ENCODE measurements at places on chromosomes 13 and 19. TPM values are rescaled to one million over a fixed set of nuclear protein-coding genes. Genes with fewer than 3 reads are reported as not detected.

DNA sequence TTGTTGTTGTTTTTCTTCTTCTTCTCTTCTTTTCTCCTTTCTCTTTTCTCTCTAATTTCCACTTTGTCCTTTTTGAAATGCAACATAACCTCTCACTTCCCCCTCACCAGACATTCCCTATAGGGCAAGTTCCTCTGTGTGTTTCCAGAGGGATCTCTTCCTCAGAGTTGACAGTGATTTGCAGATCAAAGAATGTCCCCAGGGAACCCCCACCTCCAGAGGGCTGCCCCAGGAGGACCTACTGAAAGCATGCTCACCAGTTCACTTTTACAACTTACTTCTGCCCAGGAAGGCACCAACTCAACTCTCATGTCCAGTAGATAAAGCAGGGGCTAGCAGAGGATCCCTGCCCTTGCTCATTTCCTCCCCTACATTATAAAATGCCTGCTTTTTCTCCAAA, 1648.0 kb downstream of the PCDH9 start:
- H3K27ac ChIP-seq: no peak overlapping the region
- no peaks in the 10 kb centered on the region for H3K27me3 ChIP-seq
- H3K4me1 ChIP-seq: no peaks in the 10 kb centered on the region
- H3K36me3 ChIP-seq: no peaks in the 10 kb centered on the region
- no peak overlapping the region for H3K4me3 ChIP-seq
- DNase-seq: no peak

Gene SMIM24
- not detected for total RNA-seq

Gene SYNGR4
- total RNA-seq: 0.50 TPM

Gene FCER2
- 0.86 TPM for total RNA-seq

DNA sequence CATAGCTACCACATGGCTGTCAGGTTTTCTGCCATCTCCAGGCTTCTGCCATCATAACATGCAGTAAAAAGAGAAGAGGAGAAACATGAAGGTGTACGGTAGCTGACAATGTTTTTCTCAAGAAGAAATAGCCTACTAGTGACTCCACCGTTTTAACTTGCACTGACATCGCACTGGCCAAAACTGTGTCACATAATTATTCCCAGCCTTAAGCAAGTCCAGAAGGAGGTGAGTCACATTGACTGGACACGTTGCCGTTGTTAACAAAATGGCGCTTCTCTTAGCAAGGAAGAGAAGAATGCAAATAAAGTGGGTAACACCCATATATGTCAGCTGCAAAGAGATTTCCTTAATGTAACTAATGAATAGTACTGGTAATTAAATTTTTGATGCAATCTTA, 810.4 kb upstream of the SLC10A2 start:
- H3K36me3 ChIP-seq: no peaks in the 10 kb centered on the region
- no peaks in the 10 kb centered on the region for H3K27me3 ChIP-seq
- H3K27ac ChIP-seq: no peak overlapping the region
- no peak overlapping the region for H3K4me3 ChIP-seq
- no peak for DNase-seq

DNA sequence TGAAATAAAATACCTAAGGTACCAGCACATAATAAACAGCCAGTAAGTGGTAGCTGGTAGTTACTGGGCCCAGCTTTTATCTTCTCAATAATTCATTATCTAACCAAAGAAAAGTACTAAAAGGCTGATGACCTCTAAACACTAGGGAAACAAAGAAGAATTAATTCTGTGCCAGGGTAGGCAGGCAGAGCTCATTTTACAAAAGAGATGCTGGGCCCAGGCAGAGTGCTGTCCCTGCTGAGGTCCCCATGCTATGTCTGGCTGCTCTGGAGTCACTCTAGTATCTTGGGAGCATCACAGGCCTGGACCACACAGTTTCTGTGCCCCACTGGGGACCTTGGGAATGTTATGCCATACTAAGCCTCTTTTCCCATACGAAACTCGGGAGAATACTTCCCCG, 18.2 kb downstream of the ZNF507 start:
- no peak for DNase-seq
- peaks cover 60% of the 10 kb centered on the region for H3K4me1 ChIP-seq
- H3K27me3 ChIP-seq: no peaks in the 10 kb centered on the region
- H3K27ac ChIP-seq: no peak overlapping the region
- no peak overlapping the region for H3K4me3 ChIP-seq
- peaks cover 47% of the 10 kb centered on the region for H3K36me3 ChIP-seq

Gene KISS1R
- total RNA-seq: 5.3 TPM

Gene COX7A1
- total RNA-seq: not detected

GRCh38 chr19:48757741-48758144, 2.4 kb downstream of the FGF21 start:
- H3K4me1 ChIP-seq: peaks cover 13% of the 10 kb centered on the region
- H3K27me3 ChIP-seq: peaks cover 20% of the 10 kb centered on the region
- H3K36me3 ChIP-seq: no peaks in the 10 kb centered on the region
- DNase-seq: no peak
- H3K27ac ChIP-seq: no peak overlapping the region
- no peak overlapping the region for H3K4me3 ChIP-seq

Gene KLK3
- total RNA-seq: not detected
